ENCODE measurements at places on chromosomes 5 and 9.

DNA sequence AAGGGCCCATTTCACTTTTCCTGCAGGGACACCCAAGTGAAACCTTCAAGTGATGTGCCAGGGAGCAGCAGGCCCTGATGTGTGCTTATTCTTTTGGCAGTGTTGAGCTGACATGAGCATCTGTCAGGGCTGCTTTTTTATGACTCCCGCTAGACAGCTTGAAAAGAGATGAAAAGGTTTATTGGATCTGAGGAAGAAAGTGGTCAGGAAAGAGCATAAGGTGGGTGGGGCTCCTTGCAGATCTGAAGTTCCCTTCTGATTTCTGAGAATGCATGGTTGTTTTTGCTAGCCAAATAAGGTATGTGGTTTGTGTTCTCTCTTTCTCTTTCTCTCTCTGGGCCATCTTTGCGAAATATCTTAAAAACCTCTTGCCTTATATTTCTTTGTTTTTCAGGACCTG, 316.1 kb downstream of the DMRT2 start:
- no peak for DNase-seq

GRCh38 chr9:7671847-7672246, 127.7 kb downstream of the DMAC1 start:
- no peak for DNase-seq

DNA sequence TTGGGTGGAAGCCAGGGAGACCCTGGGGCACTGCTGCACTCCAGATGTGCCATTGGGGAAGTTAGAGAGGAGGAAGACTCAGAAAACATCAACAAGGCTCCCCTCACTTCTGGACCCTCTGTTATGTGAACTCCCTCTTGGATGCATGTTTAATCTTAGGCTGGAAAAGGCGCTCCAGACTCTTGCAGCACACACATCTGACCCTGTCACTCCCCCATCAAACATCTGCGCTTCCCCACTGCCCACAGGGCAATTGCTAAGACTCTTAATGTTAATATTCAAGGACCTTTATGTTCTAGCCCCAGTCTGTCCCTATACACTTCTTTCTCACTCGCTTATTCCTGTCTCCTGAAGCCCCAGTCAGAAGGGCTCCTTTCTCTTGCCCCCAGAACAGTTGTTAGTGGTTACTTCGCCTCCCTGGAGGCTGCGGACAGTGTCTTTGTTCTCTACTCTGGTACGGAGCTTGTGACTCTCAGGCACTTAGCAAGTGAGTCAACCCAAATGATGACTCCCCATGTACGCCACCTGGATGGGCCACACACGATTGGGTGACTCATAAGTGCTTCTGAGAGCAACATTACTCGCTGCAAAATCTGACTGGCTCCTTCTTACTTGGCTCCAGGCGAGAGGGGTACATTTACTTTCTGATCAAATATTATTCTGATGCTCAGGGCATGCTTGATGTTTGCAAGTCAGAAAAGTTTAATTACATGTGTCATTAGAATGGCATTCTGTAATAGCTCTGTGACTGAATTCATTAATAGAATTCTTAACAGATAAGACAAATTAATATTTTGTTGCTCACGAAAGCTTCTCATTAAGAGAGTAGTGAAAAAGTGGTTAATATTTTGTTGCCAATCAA, 193.6 kb downstream of the HSPA4 start:
- DNase-seq = peak; percentile 77

- no peak for DNase-seq
These were observed 31.6 kb downstream of the LMNB1 start for GRCh38 chr5:126808521-126808988.

- DNase-seq = peak; percentile 4
These were observed 76.7 kb downstream of the PLCXD3 start for GRCh38 chr5:41433552-41434181.

- no peak for DNase-seq
These were observed 4.8 kb upstream of the FAM240B start for GRCh38 chr9:38724754-38725153.

DNA sequence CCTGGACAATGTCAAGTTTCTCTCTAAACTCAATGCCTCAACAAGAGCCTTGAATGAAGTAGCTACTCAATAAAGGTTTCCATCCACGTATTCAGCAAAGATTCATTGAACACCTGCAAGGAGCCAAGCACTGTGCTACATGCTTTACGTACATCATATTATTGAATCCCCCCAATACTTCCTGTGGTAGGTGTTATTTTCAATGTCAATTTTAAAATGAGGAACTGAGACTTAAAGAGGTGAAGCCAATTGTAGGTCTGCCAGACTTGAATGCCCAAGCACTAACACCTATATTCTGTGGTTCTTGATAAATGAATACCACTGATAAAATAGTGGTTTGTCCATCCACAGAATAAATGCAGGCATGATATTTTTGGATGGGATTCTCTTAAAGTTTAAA, 162.3 kb downstream of the DRD1 start:
- DNase-seq = no peak

GRCh38 chr5:6465831-6466790, 17.5 kb downstream of the UBE2QL1 start:
- DNase-seq = no peak

DNA sequence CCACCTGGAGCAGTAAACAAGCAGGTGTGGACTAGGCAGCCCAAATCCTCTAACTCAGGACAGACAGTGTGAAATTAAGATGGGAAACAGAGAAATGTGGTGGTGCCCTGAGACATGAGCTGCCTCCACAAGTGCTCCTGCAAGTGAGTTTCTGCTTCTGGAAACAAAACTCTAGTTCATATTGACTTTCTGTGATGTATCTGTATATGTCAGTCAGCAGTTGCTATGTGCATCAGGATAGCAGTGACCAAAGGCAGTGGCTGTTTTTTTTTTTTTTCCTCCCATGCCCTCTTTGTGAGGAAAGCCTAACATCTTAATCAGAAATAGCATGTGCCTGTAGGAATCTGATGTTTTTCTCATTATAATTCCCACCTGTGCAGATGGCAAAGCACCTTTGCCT, 318.4 kb upstream of the SEMA6A start:
- no peak for DNase-seq

- no peak for DNase-seq
These were observed 34.5 kb downstream of the NIPSNAP3B start for GRCh38 chr9:104798209-104798995.

- DNase-seq = peak; percentile 69
These were observed 2.9 kb downstream of the NR4A3 start for GRCh38 chr9:99824378-99825171.

- no peak for DNase-seq
These were observed 6.3 kb upstream of the CSNK1G3 start for GRCh38 chr5:123505633-123506032.

DNA sequence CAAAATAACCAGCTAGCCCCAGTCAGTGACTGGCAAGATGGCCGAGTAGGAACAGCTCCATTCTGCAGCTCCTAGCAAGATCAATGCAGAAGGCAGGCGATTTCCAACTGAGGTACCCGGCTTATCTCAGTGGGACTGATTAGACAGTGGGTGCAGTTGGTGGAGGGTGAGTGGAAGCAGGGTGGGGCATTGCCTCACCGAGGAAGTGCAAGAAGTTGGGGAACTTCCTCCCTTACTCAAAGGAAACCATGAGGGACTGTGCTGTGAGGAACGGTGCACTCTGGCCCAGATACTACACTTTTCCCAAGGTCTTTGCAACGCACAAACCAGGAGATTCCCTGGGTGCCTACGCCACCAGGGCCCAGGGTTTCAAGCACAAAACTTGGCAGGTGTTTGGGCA, 9.6 kb upstream of the BTNL8 start:
- no peak for DNase-seq

DNA sequence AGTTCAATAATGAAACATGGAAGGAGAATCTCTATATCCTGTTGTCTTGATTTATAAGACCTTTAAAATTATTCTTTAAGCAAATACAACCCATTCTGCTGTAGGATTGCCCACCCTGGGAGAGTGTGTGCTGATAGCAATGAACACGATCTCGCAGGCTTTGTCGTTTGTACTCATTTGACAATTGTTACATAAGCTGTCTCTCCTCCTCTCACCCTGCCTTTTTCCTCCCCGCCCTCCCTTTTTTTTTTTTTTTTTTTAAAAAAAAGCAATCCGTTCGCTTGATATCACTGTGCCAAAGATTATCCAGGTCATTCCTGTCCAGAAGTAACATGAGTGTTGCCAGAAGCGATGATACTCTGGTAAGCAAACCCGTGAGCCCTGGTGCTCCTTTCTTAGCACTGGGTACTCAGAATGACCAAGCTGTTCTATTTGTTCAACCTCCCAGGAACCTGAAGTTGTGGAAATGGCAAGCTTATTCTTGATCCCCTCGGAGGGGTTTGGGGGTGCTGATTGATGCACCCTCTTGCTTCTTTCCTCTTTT, 82.7 kb upstream of the CTSL start:
- no peak for DNase-seq

DNA sequence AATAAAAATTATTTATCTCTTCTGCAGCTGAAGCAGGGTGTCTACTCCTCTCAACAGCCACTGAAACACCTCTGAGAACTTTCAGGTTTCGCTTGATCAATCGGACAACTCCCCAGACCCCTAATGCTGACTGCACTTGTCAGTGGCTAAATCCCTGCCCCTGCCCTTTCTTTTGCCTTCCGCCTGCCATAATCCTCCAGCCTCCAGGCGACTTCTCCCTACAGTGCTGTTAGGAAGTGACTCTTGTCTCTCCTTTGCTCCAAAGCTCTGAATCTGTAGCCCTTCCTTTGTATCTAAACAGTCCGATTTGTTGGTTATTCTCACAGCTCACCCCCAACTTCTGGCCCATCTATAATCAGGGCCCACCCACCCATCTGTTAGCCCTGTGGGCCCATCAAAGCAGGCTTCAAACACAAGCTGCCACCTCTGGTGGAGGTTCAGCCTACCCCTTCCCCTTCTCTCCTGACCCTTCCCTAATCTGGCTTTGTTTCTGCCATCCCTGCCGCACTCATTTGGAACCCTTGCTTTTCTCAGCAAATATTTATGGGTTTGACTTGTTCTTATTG, 53.7 kb upstream of the IFNK start:
- no peak for DNase-seq

DNA sequence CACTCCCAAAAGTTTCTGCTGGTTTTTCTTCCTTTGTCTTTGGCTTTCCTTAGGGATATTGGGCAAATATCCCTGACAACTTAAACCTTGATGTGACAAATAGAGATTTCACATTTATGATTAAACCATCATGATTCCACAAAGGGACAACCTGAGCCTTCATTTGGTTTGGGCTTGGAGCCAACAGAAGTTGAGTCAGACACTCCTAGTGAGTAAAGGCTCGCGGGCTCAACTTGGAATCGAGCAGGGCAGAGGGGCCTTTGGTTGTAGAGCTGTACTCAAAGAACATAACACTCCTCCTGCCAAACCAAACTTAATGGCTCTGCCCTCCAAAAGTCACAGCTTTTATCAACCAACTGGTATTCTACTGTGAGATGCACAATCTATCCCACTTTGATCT, 290.2 kb upstream of the MAP3K1 start:
- no peak for DNase-seq

- DNase-seq = peak; percentile 72
These were observed 57.9 kb upstream of the IER5L start for GRCh38 chr9:129235931-129236331.

GRCh38 chr9:7601739-7602138, 197.8 kb downstream of the DMAC1 start:
- DNase-seq = no peak

- DNase-seq = no peak
These were observed 12.2 kb upstream of the SPATA31D1 start for GRCh38 chr9:81976351-81976750.

GRCh38 chr9:33117306-33117705, 40.8 kb upstream of the SMU1 start:
- DNase-seq = peak; percentile 32

- DNase-seq = no peak
These were observed 73.0 kb upstream of the MPDZ start for GRCh38 chr9:13352451-13352979.

DNA sequence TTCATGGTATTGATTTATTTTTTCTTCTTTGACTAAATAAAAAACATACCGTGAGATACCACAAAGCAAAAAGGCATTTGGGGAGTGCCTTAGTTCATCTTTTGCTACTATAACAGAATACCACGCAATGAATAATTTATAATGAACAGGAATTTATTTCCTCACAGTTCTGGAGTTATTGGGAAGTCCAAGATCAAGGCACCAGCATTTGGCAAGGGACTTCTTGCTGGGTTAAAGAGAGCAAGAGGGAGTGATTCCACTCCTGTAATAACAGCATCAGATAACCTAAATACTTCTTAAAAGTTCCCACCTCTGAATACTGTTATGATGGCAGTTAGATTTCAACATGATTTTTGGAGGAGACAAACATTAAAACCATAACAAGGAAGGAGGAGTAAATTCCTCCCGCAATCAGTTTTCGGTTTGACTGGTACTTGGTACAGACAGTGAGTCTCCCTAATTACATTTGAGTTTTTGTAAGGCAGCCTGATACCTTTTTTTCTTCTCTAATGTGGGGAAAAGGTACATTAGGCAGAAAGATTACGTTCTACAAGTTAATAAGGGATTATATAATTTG, 8.8 kb upstream of the OMD start:
- DNase-seq = peak; percentile 13

GRCh38 chr9:114370968-114371320, 16.8 kb downstream of the AKNA start:
- DNase-seq = no peak

DNA sequence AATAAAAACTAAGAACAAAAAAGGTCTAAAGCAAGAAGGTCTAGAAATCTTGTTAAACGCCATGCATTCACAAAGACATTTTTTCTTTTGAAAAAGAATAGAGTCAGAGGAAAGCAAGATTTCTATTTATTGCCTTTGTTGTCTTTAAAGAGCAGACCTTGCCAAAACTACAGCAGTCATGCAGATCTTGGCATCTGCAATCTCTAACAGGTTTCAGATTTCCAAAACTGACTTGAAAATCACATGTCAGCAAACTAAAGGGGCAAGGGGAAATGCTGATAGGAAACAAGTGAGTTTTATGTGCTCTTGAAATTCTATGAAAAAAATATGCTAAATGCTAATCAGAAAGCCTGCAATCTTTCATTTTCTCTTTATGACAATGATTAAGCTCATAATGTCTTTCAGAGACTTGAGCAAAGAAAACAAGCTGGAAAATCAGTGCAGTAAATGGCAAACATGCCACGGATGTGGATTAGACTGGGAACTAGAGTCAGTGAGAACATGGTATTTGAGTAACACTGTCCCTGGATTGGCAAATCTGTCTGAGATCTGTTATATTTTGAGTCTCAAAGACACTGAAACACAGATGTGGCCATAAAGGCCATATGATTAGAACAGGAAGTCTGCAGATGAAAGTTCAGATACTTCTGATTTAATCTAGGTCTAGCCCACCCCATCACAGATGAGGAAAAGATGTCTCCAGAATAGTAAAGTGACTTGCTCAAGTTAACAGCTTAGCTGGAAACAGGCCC, 361.4 kb upstream of the RPS23 start:
- no peak for DNase-seq

GRCh38 chr9:72952914-72953313, at the start of gene ALDH1A1:
Gene ALDH1A1, minus strand, starts transcription at chr9:72953053. Its CDS starts 53 bp downstream, at chr9:72953000.
- DNase-seq = no peak

GRCh38 chr9:13598738-13599137, 319.2 kb upstream of the MPDZ start:
- no peak for DNase-seq

DNA sequence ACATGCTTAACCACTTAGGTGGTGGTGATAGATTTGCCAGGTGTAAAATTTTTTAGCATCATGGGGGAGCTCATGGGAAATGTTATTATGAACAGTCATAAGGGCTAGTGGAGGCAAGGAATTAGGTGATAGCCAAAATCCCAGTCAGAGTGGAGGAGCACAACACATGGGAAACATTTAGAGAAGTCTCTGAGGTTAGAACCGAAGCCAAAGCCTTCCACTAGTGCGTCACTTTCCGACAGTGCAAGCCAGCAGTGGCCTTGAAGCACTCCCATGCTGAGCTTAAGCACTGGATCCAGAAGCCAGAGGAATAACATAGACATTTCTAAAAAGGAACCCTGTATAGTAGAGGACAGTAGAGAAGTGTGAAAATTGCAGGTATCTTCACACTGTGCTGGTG, 101.5 kb upstream of the SNX2 start:
- no peak for DNase-seq

All from activated CD4-positive, alpha-beta T cell treated with anti-CD3 and anti-CD28 coated beads, Interleukin-2, amount 50 U/mL, for 16 hours (primary cell).